ENCODE measurements at places on chromosomes 13 and 19.

DNA sequence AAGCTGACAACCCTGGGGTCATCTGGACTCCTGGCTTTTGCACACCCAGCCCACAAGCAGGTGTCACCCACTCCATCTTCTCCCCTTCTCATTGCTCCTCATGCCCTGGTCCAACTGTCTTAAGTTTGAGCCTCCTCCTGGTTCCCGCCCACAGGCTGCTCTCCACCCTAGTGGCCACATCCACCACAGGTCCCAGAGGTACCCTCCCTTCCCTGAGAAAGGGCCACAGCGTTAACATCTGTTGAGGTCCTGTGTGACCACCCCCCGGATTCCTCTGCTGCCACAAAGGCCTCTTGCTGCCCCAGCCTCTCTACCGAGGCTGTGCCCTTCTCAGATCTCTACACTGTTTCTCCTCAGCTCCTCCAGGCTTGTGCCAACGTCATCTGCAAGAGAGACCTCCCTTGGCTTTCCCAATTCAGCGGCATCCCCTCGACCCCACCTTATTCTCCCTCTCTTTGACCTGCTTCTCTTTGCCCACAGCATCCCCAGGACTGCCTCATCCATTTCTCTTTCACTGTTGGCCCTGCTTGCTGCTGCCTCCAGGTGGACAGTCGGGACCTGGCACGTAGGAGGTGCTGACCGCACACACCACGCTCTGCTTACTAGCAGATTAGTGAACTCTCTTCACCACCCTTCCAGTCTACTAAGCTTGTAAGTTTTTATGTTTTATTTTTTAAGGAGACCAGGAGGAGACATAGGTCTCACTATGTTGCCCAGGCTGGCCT is 33.3 kb downstream of the SUGP2 start:
- DNase-seq, result no peak

- no peak for DNase-seq
These were observed 28.7 kb upstream of the CD33 start for GRCh38 chr19:51196181-51196580.

- DNase-seq, result no peak
These were observed 153.4 kb upstream of the TSHZ3 start for GRCh38 chr19:31502536-31503170.

- DNase-seq, result no peak
These were observed 4.9 kb downstream of the ZNF506 start for GRCh38 chr19:19816679-19817078.

GRCh38 chr13:34412295-34412694 is 529.8 kb upstream of the NBEA start:
- no peak for DNase-seq

DNA sequence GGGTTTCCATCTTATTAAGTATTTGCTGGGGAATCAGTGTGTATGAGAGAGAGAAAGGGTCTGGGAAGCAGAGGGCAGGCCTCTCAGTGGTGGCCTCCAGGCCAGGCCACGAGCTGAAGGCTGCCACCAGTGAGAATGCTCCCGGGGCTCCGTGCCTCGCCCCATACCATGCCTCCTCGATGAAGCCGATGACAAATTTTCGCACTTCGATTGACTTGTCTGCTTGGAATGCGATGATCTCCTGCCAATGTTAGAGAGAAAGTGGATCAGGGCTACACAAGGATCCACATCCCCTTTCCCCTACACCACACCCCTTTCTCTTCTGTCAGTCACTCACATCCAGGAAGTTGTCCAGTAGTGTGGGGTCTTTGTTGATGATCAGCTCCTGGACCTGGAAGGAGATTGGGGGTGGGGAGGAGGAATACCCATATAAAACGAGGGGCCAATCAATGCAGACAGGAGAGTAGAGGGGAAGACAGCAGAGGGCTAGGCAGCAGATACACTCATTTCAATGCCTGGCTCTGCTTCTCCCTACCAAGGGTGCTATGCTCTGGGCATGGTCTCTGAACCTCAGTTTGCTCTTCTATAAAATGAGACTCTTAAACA is 10.7 kb downstream of the SYMPK start:
- DNase-seq, result no peak

DNA sequence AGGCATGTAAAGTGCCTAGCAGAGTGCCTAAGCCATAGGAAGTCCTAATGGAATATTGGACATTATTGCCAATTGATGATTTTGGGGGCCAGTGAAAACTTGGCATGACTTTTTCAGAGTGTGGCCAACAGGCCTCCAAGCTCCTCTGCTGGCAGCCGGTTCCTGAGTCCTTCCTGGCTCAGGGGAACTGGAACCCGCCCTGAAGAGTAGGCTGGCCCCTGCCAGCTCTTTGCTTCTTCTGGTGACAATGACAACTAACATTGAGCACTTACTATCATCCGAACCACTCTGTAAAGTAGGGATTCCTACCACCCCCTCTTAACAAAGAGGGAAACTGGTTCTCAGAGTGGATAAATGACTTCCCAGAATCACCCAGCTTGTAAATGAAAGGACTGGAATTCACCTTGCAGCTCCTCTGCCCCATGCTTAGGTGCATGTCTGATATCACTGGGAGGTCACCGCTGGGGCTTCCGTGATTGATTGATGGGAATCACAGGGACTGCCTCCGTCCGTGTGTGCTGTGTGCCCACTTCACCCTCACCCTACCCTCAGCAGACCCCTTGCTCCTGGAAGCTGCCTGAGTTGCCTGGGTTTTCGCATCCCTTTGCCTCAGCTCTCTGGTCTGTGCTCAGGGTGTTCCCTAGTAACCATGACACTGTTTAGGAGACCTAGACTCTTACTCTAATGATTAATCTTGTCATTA is 50.6 kb downstream of the TNFRSF19 start:
- DNase-seq, result no peak

DNA sequence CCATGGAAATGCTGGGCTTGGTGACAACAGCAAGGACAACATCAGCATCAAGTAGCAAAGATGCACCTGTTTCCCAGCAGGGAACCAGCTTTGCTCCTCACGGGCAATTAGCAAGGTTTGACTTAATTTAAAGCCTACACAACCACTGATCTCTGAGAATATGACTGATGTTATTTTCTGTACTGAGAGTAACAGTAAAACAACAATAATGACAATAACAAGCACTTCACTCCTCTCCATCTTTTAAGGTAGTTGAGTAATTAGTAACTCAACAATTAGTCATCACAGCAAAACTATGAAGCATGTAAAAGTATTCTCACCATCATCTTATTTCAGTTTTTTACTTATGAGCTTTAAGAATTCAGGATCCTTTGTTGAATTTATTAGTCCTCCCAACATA is 37.3 kb downstream of the ENOX1 start:
- no peak for DNase-seq

GRCh38 chr19:30173593-30174356 is 198.4 kb upstream of the ZNF536 start:
- no peak for DNase-seq

DNA sequence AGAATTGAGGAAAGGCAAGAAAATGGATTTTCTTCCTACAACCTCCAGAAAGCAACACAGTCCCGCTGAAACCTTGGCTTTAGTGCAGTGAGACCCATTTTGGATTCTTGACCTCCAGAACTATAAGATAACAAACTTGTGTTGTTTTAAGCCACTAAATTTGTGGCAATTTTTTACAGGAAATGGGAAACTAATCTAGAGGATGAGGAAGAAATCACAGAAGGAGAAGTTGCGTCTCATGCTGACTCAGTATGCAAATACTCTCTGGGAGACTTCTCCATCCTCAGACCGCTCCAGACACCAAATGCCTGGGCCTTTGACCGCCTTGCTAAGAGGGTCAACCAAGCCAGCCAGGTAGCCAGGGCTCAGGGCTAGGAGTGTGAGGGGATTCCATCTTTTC is 13.1 kb upstream of the CEACAM16 start:
- DNase-seq, result no peak

DNA sequence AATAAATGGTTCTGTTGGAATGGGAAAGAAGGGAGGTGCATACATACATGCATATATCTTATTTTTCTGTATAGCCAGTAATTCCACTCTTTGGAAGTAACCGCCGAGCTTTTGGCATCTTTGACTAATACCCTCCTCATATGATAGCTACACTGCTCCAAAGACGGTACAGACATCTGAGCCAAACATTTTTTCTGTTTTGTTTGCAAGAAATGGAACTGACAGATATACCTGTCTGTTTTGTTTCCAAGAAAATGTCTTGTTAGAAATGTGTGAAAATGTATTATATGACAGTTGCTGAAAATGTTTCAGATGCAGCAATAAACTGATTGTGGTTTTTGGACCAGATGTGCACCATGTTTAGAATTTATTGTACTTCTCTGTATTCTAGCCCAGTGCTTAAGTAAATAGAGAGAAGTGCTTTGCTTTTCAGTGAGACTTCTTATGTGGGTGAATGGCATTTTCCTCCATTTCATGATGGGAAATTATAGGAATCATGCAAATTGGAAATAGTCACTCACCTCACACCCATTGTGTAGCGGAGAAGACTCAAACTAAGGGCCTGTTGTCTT is 396.9 kb downstream of the KCNRG start:
- DNase-seq, result no peak

DNA sequence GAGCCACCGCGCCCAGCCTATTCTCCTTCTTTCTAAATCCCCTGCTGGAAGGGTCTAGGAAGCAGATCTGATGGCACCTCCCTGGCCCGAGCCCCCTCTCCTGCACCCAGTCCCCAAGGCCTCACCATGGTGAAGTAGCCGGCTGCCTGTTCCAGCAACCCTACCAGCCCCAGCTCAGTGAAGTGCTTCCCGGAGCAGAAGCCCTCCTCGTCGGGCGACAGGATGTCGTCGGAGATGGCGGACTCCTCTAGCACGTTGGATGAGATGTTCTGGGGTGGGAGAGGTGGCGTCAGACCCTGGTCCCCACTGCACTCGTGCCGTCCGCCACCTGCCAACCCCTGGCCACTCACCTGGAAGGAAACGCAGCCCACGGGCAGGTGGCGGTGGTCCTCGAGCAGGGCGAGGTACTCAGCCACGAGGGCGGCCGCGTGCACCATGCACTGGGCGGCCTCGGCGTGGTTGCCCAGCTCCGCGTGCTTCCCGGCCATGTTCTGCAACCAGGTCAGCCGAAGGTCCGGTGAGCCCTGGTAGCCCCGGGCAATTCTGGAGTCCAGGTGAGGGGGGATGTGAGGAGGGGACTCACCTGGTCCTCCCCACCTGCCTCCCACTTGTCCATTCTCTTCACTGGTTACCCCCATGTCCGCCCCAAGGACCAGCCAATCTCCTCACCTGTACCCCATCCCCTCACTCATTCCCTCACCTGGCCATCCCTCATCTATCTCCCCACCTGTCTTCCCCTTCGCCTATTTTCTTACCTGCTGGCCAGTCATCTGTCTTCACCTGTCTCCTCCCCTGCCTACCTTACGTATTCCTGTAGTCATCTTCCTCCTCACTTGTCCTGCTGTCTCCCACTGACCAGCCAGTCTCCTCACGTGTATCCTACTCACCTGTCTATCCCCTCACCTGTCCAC is 11.5 kb upstream of the KANK2 start:
- no peak for DNase-seq

DNA sequence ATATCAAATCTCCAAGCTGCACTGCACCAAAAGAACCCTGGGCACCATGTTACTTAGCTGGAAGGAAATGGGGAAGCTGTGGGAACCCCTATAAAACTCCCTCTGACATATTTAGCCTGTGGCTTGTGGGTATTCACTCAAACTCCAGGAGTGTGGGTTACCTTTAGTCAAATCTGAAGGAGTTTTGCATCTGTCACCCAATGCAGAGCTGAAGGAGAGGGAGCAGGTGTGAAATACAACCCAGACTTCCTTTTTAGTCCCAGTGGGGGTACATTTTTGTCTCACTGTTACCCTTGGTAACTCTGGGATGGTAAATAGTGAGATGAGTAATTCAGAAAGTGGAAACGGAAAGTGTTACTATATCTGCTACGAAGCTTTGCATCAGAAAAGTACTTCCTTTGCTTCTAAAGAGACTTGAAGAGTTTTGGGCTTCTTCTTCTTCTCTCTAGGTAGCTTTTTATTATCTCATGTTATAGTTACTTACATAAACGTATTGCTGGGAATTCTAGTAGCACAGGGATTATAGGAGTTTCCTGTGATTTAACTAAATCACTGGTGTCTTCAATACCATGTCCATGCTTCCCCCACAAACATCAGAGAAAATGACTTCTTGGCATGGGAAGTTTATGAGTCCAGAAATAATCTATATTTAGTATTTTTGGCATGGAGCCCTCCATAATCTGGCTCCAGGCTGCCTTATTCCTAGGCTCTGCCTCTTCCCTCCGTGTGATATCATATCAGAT is 105.9 kb downstream of the AKAP11 start:
- DNase-seq, result no peak

DNA sequence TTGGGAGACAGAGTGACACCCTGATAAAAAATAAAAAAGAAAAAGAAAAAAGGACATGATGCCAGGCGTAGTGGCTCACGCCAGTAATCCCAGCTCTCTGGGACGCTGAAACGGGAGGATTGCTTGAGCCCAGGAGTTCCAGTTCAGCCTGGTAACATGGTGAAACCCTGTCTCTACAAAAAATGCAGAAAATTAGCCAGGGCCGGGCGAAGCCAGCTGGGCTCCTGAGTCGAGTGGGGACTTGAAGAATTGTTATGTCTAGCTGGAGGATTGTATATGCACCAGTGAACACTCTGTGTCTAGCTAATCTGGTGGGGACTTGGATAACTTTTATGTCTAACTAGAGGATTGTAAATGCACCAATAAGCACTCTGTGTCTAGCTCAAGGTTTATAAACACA is 32.3 kb downstream of the TMPRSS9 start:
- no peak for DNase-seq

DNA sequence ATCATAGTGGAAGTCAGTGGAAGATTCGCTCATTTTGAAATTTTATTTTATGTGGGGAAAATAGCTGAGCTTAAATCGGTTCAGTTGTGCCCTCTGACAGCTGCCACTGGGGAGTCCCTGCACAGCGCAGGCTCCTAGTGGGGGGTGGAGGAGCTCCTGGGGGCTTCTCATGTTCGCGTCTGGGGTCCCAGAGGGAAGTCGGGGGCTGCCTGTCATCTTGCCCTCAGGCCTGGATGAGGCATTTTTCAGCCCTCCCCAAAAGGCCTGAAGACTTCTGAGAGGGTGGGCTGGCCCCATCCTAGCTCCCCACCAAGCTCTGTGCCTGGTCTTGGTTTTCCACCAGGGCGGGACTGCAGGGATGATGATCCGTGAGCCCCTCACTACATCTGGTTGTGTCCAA is 82.1 kb downstream of the CHST8 start:
- DNase-seq, result no peak

- DNase-seq, result no peak
These were observed 1.7 kb downstream of the ETFB start for GRCh38 chr19:51364200-51365106.

GRCh38 chr19:53511933-53512374 is 26.0 kb upstream of the ZNF331 start:
- DNase-seq, result no peak

GRCh38 chr13:92513672-92514071 is 712.9 kb upstream of the GPC6 start:
- no peak for DNase-seq

DNA sequence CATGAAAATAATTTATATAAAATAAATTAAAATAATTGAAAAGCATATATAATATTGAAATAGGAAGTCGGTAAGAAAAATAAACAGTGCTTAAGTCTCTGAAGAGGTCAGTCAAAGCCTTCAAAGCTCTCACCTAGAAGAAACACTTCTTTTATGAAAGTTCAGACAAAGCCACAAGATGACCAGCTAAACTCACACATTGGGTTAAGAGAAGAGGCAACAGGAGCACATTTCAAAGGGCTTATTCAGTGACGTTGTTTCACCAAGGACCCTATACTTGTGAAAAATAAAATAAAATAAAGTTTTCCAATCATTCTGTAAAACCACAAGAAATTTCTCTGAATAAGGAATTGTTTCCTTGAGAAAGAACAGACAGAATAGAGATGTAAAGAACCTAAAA is 2.5 kb upstream of the ITM2B start:
- DNase-seq, result no peak

Measured in esophagus squamous epithelium (tissue), 5 donors.